Smooth muscle cell of the pulmonary artery (primary cell): ENCODE measurements at places on chromosomes 16 and 17. TPM values are rescaled to one million over a fixed set of nuclear protein-coding genes. Genes with fewer than 3 reads are reported as not detected.

FAM20A gene
- total RNA-seq, result 0.17 and 8.7 TPM in 2 replicates

SIRT7 gene
- total RNA-seq, result 12.8 and 20.4 TPM in 2 replicates

HCRT gene
- not detected in 2 replicates for total RNA-seq

PIRT gene
- not detected in 2 replicates for total RNA-seq

ABCA8 gene
- total RNA-seq, result 60.6 and 198 TPM in 2 replicates

OSGIN1 gene
- total RNA-seq, result 3.7 and 7.2 TPM in 2 replicates

NIP7 gene
- total RNA-seq, result 17.3 and 20.6 TPM in 2 replicates

SLFN14 gene
- not detected in 2 replicates for total RNA-seq

KRTAP17-1 gene
- total RNA-seq, result not detected in 2 replicates

CRYM gene
- total RNA-seq, result 0.63 TPM in 1 of 2 replicates, not detected in the other

FAM234A gene
- total RNA-seq, result 171 and 191 TPM in 2 replicates

PDILT gene
- not detected in 2 replicates for total RNA-seq

RNF227 gene
- 4.0 and 6.9 TPM in 2 replicates for total RNA-seq

SCGB1C2 gene
- total RNA-seq, result not detected in 2 replicates

PPP1R1B gene
- total RNA-seq, result 0.91 TPM in 1 of 2 replicates, not detected in the other

KRTAP4-5 gene
- total RNA-seq, result not detected in 2 replicates

CACNG3 gene
- not detected in 2 replicates for total RNA-seq
